ENCODE measurements at places on chromosomes 2 and 18.

- peak; percentile 3 for DNase-seq
These were observed 28.7 kb downstream of the ESCO1 start for GRCh38 chr18:21571772-21572171.

GRCh38 chr2:103123516-103123915 lies 361.7 kb downstream of the TMEM182 start:
- DNase-seq, result no peak

GRCh38 chr2:162244541-162245031 lies 1.3 kb upstream of the FAP start:
- no peak for DNase-seq

DNA sequence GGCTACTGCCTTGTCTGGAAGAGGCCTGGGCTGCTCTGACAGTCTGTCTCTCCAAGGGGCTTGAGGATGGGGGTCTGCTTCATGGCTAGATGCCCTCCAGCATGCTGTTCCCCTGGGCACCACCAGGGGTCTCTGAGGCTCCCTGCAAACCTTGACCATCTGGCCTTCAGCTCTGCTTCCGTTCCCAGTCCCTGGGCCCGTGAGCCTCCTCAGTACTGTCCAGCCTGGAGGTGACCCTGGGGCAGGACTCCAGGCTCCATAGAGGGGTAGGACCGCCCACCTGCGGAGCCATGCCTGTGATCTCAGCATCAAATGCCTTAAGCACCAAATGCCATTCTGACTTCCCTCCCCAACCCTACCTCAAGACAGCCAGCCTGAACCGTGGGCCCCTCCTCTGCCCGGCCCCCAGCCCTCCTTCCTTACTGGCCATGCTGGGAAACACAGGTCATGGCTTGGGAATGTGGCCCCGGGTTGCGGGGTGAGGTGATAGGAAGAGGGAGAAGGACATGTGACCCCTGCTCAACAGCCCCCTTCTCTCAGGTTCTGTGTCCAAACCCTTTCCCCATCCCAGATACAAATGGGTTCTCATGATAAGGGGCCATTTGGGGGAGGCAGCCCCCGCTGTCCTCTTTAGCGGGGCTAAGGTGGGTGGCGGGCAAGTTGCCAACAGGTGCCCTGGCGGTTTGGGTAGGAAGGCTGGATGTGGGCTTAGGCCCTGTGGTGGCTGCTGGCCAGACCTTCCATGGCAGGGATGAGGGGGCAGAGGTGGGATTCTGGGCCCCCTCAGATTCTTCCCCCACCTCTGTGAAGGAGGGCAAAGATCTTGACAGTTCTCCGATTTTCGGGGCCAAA lies 25.0 kb downstream of the SPEG start:
- DNase-seq, result no peak

All from pons (tissue), 1 donor.